CD4-positive, alpha-beta memory T cell (primary cell): ENCODE measurements at places on chromosomes 4 and X. TPM values are rescaled to one million over a fixed set of nuclear protein-coding genes. Genes with fewer than 3 reads are reported as not detected.

Gene OTC
- not detected for total RNA-seq

Gene CCKAR
- not detected for total RNA-seq

Gene CTAG2
- not detected for total RNA-seq

Gene MAGEA10
- not detected for total RNA-seq

Gene TCEAL7
- not detected for total RNA-seq

Gene SMR3B
- not detected for total RNA-seq

Gene SLC9B1
- 3.2 TPM for total RNA-seq

Gene SSX3
- total RNA-seq, result not detected

Gene TCEAL8
- total RNA-seq, result 35.3 TPM

Gene SFRP2
- not detected for total RNA-seq

Gene XPNPEP2
- 0.33 TPM for total RNA-seq

Gene GSX2
- total RNA-seq, result not detected

Gene SLC6A14
- total RNA-seq, result not detected

Gene ZFP92
- 0.55 TPM for total RNA-seq

Gene CSN1S1
- not detected for total RNA-seq

Gene PLAC8
- total RNA-seq, result 150 TPM
